ENCODE measurements at places on chromosomes 1 and 21.

GRCh38 chr1:201947697-201948008 is 1.3 kb upstream of the LMOD1 start:
- DNase-seq: no peak

DNA sequence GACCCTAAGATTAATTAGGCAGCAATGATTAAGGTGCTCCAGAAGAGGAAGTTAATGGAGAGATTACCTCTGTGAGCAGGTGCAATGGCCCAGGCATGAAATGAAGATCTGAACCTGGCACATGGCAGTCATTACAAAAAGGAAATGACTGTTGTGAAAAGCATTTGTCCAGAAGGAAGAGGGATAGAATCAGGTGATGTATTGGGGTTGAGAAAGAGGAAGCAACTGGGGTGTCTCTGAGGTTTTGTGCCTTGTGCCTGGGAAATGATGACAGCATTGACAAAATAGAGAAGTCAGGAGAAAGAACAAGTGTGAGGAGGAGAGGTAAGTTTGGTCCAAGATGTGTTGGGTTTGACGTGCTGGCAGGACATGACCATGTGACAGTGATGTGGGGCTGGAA is 5.6 kb downstream of the CRCT1 start:
- no peak for DNase-seq

DNA sequence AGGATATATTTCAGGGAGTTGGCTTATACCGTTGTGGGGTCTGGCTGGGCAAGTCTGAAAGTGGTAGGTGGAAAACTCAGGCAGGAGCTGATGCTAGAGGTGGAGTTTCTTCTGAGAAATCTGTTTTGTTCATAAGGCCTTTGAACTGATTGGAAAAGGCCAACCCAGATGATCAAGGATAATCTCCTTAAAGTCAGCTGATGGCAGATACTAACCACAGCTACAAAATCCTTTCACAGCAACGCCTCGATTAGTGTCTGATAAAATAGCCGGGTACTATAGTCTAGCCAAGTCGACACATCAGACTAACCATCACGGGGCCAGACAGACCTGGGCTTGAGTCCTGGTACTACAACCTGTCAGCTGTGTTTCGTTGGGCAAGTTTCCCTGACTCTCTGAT is 21.4 kb downstream of the OPRD1 start:
- DNase-seq: no peak

GRCh38 chr21:41638201-41638790 is 128.6 kb downstream of the RIPK4 start:
- no peak for DNase-seq

DNA sequence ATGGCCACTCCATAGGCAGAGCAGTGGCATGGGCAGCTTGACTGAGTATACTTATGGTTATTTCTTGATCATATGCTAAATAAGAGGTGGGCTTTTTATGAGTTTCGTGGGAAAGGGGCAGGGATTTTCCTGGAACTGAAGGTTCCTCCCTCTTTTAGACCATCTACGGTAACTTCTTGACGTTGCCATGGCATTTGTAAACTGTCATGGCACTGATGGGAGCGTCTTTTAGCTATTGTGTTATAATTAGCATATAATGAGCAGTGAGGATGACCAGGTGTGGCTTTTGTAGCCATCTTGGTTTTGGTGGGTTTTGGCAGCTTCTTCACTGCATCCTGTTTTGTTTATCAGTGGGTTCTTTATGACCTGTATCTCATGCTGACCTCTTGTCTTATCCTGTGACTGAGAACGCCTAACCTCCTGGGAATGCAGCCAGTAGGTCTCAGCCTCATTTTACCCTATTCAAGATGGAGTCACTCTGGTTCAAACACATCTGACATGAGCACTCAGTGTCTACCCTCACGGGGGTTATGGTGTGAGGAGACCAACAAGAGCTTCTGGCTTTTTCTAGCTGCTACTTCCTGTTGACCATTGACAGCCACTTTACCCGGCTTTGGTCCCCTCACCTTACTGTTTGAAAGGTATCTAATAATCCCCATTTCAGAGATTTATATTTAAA is 71.7 kb downstream of the GALNT2 start:
- DNase-seq: no peak

DNA sequence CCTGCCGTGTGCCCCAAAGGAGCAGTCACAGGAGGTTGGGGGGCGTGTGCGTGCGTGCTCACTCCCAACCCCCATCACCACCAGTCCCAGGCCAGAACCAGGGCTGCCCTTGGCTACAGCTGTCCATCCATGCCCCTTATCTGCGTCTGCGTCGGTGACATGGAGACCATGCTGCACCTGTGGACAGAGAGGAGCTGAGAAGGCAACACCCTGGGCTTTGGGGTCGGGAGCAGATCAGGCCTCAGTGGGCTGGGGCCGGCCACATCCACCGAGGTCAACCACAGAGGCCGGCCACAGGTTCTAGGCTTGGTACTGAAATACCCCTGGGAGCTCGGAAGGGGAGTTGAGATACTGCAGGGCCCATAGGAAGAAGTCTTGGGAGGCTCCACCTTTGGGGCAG is 23.5 kb downstream of the COL6A1 start:
- DNase-seq: no peak

Measured in CMK (cell line).